ENCODE measurements at places on chromosomes 3 and 15.

GRCh38 chr3:194285850-194286197 lies 65.3 kb downstream of the CPN2 start:
- DNase-seq, result no peak

DNA sequence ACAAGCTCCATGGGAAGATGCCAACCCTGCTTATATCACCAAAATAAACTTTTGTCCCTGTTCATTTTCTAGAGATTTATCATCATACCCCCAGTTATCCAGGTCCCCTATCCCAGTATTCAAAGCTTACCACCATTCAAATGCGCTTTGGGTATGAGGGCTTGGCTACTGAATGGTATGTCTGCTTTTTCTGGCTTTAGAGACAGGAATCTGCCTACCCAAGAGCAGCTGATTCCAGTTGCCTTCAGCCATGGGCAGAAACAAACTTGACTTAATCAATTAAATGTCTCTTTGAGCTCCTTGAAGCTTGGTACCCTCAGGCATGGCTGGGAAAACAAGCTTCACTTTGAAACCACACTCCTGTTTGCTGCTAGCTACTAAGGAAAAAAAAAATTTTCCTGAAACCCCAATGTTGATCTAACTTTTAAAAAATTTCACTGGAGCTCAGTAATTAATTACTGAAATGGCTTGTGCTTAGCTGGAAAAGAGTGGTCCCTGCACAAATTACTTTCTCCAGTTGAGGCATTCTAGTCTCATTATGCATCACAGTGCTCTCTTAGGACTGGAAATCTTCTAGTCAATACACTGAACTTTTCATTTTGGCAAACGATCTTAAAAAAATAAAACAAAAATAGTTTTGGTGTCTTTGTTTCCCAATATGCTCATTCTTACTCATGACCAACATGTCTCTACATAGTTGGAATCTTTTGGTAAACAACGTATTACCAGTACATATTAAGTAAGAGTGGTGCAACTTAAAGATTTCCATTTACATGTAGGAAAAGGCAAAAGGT lies 242.8 kb downstream of the DTWD1 start:
- no peak for DNase-seq

- DNase-seq, result peak; percentile 25
Measured at GRCh38 chr3:132535575-132536441, 61.3 kb upstream of the ACKR4 start.

DNA sequence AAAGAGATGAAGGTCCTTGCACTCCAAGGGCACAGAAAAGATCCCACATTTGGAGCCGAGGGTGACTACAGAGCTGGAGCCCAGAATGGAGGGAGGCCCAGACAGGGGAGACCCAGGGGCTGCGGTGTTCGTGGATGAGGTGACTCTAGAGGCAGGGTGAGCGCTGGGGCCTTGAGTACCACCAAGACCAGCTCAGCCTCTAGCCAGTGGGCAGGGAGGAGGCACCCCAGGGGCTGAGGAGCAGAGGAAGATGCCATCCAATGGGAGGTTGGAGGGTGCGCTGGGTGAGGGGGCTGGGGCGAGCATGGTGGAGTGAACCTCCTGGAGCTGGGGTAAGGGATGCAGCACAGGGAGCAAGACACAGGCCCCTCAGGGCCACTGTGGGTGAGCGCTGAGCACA lies 13.3 kb downstream of the RRP9 start:
- no peak for DNase-seq

DNA sequence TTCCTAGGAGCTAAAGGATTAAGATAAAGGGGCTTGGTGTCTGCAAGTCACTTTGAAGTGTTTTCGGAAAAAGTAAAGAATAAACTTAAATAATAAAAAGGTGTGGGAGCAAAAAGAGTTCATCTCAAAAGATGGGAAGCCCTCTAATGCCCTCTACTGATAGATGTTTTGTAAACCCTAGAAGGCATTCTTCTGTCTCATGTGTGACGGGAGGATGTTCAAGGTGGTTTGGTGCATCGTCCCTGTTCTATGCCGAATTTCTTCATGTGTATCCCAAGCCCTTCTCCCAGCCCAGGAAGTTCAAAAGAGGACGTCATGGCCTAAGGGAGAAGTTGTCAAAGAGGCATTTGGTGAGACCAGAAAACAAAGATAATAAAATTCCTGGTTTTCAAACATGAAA lies 37.2 kb downstream of the CCK start:
- DNase-seq, result peak; percentile 45

- no peak for DNase-seq
Measured at GRCh38 chr3:114307832-114308231, 14.0 kb downstream of the TIGIT start.

DNA sequence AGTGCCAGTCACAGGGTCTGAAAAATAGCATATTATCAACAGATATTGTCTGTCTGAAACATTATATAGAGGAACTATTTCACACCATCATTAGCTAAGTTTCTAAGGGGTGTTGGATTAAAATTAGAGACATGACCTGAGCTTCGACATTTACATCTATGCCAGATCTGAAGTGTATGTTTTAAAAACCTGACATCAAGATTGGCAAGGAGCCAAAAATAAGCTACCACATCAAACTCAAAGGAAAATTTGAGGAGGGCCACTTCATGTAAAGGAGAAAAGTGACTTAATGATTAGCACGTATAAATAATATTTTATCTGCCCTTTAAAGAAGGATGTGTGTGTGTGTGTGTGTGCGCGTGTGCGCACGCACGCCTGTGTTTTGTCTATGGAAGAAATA lies 752.0 kb upstream of the GRM7 start:
- no peak for DNase-seq

GRCh38 chr15:48442011-48442410 lies 110.8 kb downstream of the DUT start:
- no peak for DNase-seq

DNA sequence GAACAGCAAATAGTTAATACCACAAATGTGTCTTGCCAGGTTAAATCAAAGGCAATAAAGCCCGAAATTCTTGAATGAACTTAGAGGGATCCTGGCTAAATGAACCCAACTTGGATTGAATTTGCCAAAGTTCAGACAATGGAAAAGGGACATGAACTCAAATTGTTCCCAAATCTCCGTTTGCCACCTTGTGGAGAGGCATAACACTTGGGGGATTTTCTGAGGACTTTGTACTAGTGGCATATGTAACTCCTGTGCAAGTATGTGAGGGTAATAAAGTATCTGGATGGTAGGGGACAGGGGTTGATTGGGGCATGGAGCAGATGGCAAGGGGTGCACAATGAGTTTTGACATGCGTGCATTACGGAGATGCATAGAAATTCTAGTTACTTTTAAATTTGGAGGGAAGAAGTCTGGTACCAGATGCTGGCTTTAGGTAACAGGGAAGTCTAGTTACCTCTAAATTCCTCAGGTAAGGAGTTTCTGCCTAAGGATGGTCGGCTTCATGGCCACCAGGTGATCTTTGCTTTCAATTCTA lies 1.2 kb upstream of the TCAIM start:
- DNase-seq, result no peak

DNA sequence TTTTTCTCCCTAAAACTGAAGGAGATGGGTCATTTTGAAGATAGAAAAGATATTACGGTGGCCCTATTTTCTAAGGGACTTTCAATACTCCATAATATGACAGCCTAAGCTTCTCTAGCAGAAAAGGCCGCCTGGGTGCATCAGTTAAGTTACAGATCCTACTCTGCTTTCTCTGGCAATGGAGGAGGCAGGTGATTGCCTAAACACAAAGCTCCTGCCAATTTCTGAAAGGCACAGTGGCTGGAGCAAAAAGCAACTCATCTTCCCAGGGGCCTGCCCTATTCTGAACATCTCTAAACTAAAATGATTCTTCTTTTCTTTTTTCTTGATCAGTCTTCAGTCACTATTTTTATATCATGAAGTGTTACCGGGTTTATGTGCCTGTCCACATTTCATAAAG lies 276.7 kb downstream of the CNTN4 start:
- no peak for DNase-seq

- DNase-seq, result no peak
Measured at GRCh38 chr3:23217872-23218554, 14.9 kb downstream of the UBE2E2 start.

DNA sequence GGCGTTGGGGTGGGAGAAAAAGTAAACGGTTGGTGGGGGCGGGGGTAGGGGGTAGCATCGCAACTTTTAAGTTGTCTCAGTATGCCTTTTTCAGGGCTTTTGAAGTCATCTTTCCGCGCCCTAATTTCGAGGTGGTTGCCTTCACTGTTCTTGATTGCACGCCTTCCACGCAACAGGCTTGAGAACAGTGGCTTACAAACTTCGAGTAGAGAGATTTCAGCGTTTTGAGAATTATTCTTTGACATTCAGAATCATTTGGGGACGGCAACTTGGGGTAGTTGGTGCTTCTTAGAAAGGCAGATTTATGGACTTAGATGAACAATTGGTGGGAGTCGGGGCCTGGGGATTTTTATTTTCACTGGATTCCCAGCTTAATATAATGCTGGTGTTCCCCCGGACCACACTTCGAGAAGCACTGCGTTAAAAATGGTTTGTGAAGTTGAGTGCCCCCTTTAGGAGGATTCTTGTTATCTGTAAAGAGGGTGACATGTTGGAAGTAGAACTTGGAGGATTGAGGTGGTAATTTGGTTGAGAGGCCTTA lies 880 bp downstream of the PPP4R2 start:
- DNase-seq, result peak; percentile 21

- DNase-seq, result no peak
Measured at GRCh38 chr3:189586941-189587663, 44.1 kb upstream of the TP63 start.

- DNase-seq, result peak; percentile 37
Measured at GRCh38 chr3:193905541-193906396, 230.2 kb upstream of the HES1 start.

- no peak for DNase-seq
Measured at GRCh38 chr3:127395663-127396355, 108.0 kb upstream of the PRR20G start.

DNA sequence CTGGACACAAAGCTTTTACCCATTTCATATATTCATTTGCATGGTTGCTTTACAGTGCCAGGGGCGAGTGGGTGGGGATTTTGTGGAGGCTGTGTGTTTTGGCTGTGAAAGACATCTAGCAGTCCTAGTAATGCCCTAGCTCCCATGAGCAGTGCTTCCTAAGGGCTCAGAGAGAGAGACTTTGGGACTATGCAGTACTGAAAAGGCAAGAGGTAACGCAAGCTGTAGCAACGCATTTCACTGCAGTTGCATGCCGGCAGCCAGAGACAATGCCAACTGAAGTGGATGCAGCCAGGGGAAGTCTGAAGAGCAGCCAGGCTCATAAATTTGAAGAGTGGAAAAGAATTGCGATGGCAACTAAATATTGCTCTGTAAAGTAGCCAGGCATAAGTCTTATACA lies 27.4 kb upstream of the ATP10A start:
- no peak for DNase-seq

DNA sequence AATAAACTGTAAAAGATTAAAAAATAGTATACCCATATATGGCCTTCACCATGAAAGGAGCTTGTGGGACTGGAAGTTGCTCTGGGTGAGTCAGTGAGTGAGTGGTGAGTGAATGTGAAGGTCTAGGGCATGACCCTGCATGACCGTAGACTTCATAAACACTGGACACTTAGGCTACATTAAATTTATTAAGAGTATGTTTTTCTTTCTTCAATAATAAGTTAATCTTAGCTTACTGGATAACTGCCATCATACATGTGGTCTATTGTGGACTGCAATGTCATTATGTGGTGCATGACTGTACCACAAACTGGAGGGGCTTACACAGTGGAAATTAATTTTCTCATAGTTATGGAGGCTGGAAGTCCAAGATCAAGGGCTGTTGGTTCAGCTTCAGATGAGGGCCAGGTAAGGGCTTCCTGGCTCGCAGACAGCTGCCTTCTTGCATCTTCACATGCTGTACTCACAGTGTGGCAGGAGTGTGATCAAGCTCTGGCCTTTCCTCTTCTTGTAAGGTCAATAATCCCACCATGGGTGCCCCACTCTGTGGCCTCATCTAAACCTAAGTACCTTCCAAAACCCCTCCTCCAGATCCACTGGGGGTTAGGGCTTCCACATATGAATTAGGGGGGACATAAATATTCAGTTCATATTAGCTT lies 40.8 kb upstream of the PRR23E start:
- no peak for DNase-seq

DNA sequence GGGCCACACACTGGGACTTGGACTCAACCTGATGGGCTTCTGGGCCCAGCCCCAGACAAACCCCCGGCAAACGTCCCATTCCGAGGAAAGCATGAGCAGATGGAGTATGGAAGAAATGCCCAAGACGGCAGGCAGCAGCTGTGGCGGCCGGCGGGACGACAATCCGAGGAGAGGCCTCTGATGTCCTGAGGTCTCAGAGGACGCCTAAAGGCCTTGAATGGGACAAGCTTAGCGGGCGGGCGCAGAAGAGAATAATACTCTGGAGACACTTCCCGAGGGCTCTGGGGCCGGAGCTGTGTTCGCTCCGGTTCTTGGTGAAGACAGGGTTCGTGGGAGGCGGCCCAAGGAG lies 482 bp upstream of the OGG1 start:
- no peak for DNase-seq

Data from NCI-H2171 treated with DMSO at 0.1 percent for 48 hours (cell line).